ENCODE measurements at places on chromosomes 4 and X. TPM values are rescaled to one million over a fixed set of nuclear protein-coding genes. Genes with fewer than 3 reads are reported as not detected.

The TECRL gene
- total RNA-seq, result not detected

The PFKFB1 gene
- total RNA-seq, result not detected

The GLRB gene
- total RNA-seq, result 9.7 TPM

The BEX1 gene
- 0.32 TPM for total RNA-seq

The TLR2 gene
- 0.30 TPM for total RNA-seq

The TTC29 gene
- total RNA-seq, result 1.9 TPM

Data from epithelial cell of umbilical artery (primary cell).